NCI-H1048 (cell line): ENCODE measurements at places on chromosomes 1 and 21.

DNA sequence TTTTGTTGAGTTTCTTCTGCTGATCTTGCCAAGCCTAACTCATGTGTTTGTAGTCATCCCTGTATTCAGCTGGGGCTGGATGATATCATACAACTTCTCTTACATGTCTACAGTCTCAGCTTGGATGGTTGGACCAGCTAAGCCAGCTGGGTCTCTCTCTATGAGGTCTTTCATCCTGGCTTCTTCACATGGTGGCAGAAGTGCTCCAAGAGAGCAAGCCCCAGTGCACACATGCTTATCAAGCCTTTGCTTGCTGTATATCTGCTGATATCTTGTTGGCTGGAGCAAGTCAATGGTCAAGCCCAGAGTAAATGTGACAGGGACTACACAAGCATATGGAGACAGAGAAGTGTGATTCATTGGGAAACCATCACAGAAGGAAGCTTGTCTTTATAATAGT lies 29.2 kb upstream of the SLC44A5 start:
- DNase-seq: no peak

DNA sequence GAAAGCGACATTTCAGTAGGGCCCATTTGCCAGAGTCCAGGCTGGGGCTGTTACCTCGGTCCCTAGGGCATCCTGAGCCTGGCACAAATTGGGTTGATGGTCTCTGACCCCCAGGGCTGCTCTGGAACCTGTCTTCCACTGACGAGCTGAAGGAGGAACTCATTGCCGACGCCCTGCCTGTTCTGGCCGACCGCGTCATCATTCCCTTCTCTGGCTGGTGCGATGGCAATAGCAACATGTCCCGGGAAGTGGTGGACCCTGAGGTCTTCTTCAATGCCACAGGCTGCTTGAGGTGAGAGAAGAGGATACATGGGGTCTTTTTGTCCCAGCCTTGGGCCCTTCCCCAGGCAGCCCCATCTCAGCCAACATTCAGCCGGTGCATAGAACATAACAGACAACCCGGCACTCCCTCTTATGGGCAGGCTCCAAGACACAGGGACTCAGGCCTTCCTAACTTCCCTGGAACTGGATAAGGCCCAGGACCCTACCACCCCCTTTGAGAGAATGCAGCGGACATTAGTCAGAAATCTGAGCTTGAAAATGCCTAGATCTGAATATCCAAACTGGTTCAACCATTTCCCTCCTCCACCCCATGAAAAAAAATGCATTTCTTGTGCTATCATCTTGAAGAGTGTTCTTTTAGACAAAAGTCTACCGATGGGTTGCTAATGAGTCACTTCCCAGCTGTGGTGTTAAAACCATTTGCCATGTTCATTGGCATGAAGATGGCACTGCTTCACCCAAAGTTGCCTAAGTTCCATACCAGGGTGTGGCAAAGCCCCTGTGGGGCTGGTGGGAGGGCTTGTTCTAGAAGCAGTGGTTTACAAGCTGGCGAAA lies 35.4 kb downstream of the PKP1 start:
- DNase-seq: no peak

DNA sequence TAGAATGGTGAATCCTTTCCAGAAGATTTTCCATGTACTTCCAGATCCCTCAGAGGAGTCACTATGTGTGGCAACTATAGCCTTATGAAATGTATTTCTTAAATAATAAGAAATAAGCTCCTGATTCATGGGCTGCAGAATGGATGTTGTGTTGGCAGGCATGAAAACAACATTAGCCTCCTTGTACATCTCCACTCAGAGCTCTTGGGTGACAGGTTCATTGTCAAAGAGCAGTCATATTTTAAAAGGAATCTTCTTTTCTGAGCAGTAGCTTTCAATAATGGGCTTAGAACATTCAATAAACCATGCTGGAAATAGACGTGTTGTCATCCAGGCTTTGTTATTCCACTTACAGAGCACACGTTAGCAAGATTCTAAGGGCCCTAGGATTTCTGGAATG lies 96.6 kb downstream of the CDC7 start:
- DNase-seq: no peak

- DNase-seq: no peak
Observed at GRCh38 chr1:162541619-162542141, 19.8 kb upstream of the UAP1 start.

GRCh38 chr1:54007613-54008012 lies 10.4 kb downstream of the LDLRAD1 start:
- DNase-seq: no peak

DNA sequence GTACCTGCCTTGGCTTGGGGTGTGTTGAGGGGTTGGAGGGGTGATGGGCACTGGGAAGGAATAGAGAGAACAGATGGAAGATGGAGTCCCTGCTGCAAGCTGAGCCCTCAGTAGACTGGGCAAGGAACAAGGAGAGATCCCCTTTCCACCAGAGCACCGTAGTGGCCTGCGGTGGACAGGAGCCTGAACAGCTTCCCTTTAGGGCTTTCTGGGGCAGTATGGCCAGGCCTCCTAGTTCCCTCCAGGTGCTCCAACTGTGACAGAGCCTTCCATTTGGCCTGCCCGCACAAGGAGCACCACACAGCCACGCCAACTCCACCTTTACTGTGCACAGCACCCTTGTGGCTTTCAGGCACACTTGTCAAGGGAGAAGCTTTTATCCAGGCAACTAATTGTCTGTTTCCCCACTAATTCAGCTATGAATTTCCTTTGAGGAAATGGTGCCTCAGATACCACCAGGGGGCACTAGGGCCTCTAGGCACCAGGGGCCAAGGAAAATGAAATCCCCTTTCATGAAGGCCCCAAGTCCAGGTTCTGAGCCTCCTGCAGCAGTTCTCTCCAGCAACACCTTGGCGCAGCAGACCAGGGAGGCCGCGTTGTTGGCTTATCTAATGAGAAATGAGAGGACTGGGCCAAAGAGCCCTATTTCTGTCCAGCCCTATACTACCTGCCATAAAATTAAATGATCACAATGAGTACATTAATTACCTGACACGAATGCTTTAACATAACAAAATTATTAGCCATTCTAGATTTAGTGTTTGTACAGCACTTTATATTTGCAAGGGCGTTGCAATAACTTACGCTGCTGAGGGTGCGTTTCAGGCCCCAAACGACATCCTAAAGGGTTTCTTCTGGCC lies 23.1 kb upstream of the ERI3 start:
- no peak for DNase-seq

DNA sequence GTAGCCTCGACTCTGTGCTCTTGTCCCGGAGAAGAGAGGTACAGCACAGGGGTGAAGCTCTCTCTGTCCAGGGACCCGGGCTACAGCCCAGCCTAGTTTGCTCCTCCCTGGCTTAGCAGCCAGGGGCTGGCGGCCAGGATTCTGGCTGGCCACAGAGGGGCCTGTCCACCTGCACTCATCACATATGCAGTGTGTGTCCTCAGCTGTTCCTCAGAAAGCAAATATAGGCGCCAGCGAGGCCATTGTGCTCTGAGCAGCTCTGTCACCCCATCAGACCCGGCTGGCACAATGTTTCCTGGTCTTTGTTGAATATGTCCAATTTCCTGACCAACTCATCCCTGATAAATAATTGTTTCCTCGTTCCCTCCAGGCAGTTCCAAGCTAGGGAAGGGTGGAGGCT lies 28.5 kb downstream of the KCND3 start:
- DNase-seq: no peak

DNA sequence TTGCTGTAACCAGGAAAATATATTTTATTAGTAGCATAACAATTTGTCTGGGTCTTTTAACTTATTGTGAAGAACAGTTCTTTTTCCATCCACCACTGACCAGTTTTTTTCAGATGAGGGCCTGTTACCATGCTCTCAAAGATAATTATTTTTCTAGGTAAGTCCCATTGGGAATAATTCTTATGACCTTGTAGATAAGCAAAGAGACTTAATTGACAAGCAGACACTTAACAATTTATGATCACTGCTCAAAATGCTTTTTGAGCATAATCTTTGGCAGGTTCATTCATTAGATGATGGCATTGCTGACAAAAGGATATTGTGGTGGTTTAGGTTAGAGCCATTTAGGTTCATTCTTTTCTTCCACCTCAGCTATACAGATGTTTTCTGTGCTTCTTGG lies 6.6 kb downstream of the SNX27 start:
- no peak for DNase-seq

GRCh38 chr1:98164509-98164908 lies 243.7 kb upstream of the DPYD start:
- no peak for DNase-seq

GRCh38 chr1:229117664-229118300 lies 153.1 kb upstream of the RAB4A start:
- DNase-seq: no peak

DNA sequence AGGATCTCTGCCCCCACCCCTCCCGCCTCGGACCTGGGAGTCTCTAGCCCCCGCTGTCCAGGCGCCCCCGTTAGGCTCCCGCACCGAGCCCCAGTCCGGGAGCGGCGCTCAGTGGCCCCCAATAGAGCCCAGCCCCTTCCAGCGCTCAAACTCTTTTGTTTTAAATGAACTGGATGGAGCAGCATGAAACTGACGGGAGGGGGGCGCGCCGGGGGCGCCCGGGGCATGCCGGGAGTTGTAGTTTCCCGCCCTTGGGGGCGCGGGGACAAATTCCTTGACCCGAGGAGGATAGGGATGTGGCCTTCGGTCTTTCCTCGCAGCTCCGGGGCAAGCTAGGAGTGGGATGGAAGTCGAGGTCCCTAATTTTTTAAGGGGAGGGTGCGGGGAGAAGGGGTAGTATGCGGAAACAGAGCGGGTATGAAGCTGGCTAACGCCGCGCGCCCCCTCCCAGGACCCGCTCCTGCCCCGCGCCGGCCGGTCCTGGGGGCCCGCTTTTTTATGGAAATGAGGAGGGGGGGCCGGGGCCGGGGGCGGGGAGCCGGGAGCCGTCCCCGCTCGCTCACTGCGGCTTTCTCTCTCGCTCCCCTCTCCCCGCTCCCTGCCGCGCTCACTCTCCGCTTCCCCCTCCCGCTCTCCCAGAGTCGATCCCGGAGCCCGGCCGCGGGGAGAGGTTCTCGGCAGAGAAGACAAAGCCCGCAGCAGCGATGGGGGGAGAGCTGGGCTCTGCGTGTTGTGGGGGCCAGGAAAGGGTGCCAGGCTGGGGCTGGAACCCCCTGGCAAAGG lies at the start of gene MEX3A:
TSS of gene MEX3A (minus strand) at position 157 of the 783 bp plus-strand sequence. CDS start 467 bp downstream, outside the sequence.
- peak; percentile 82 for DNase-seq

DNA sequence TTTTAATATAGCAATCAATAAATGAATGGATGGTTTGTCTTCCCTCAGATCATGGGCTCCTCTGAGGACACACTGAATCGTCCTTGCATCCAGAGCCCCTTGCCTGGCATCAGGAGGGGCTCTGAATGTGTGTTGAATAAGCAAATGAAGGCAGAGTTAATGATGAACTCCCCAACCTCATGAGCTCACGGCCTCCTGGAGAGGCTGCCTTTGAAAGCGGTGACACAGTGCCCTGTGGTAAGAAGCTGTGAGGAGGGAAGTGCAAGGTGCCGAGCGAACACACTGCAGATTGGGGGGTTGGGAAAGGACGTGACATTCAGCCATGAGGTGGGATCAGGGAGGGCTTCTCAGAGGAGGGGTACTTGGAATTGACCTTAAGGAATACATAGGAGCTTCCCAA lies 3.2 kb upstream of the PARS2 start:
- no peak for DNase-seq
